ENCODE measurements at places on chromosomes 12 and 14. TPM values are rescaled to one million over a fixed set of nuclear protein-coding genes. Genes with fewer than 3 reads are reported as not detected.

Gene PPP1R36
- total RNA-seq = 3.4 TPM

Gene YEATS4
- total RNA-seq = 11.9 TPM

Gene WNT5B
- 0.79 TPM for total RNA-seq

Gene KCTD10
- 10.4 TPM for total RNA-seq

Gene PLD4
- total RNA-seq = 0.52 TPM

Gene FAM186B
- 1.1 TPM for total RNA-seq

Gene MYH7
- 0.22 TPM for total RNA-seq

Gene GARIN6
- total RNA-seq = not detected

Gene KRT72
- total RNA-seq = not detected

DNA sequence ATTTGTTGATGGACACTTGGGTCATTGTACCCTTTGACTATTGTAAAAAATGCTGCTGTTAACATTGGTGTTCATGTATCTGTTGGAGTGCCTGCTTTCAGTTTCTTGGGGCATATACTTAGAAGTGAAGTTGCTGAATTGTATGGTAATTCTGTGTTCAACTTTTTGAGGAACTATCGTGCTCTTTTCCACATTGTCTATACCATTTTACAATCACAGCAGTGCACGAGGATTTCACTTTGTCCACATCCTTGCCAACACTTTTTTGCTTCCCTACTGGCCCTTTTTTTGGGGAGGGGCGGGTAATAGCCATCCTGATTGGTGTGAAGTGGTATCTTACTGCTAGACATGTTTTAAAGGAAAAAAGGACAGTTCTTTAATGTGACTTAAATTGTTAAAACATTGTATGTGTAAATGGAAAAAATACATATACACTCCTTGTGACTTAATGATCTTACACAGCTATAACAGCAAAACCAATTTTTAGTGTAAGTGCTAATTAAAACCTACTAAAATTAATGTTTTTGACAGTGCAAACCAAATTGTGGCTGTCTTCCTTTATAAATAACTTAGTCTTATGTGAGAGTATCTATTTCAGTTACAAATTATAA is 52.7 kb downstream of the WNK1 start:
- DNase-seq = no peak

DNA sequence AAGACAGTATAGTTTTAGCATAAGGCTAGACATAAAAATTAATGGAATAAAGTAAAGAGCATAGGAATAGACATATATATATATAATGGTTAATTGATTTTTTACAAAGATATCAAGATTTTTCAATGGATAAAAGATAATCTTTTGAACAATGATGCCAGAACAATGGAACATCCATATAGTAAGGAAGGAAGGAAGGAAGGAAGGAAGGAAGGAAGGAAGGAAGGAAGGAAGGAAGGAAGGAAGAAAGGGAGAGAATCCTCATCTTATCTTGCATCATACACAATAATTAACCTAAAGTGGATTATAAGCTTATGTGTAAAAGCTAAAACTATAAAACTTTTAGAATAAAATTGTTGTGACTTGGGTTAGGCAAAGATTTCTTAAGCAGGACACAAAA is 9.8 kb upstream of the NELL2 start:
- no peak for DNase-seq

- no peak for DNase-seq
These were observed 55.0 kb upstream of the NELL2 start for GRCh38 chr12:44930972-44931600.

DNA sequence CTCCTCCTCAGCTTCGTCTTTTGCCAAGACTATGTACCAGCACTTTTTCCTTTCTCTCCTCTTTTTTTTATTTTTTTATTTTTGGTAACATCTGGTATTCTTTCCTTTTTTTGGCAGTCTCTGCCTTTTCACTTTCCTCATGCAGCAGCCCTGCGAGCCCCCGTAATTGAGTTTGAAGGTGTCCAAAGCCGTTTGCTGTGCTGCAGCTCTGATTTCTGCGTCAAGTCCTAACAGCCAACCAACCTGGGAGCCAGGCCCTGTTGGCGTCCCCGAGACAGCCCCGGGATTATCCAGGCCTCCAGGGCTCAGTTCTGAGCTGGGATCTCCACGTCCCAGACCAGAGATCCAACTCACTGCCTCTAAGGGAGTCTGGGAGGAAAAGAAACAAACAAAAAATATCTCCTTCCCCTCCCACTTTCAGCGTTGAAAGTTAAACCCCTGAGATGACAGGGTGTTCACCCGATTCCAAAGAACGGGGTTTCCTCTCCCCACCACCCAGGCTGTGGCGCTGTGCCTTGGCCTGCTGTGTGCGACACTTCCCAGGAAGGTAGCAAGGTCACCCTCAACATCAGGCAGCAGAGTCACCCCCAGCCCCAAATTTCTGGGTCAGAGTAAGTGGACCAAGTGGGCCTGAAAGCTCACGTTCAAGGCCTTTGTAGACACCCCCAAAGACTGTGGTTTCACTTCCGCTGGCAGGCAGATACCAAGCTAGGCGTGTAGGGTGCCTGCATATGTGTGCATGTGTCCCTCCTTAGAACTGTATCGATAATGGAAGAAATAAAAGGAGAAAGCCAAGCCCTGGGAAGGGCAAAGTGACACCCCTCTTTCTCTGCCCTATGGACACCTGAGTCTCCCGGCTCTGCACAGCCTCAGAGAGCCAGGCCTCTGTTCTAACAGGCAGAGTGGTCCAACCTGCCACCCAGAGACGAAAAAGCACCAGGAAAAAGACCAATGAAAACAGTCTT is 11.1 kb downstream of the BCL11B start:
- no peak for DNase-seq

DNA sequence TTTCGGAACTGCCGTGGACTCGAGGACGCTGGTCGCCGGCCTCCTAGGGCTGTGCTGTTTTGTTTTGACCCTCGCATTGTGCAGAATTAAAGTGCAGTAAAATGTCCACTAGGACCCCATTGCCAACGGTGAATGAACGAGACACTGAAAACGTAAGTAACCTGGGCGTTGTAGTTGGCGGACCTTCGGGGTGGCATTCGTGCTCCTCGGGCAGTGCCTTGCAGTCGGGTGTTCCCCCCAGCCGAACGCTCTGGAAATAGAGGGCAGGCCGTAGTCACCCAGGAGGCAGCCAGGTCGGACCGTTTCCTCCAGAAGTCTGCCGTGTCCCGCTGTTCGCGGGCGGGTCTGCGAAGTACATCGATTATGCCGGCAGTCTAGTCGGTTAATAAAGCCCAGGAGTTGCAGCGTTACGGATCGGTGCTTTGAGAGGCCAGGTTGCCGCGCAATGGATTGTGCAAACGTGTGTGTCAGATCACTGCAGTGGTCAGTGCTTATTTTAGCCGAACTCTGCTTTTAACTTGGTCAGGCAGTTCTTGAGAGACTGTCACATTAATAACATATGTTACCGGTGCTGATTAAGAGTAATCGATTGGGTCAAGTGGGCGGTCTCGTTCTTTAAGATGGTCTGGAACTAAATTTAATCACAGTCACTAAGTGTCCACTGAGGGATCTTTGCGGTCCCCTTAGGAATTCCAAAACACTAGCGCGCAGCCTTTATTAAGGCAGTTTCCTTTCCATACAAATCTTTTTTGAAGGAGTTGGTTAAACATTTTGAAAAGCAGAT is 906 bp downstream of the MARK3 start:
- DNase-seq = peak; percentile 75

- DNase-seq = no peak
These were observed 45.1 kb upstream of the KITLG start for GRCh38 chr12:88625356-88625755.

DNA sequence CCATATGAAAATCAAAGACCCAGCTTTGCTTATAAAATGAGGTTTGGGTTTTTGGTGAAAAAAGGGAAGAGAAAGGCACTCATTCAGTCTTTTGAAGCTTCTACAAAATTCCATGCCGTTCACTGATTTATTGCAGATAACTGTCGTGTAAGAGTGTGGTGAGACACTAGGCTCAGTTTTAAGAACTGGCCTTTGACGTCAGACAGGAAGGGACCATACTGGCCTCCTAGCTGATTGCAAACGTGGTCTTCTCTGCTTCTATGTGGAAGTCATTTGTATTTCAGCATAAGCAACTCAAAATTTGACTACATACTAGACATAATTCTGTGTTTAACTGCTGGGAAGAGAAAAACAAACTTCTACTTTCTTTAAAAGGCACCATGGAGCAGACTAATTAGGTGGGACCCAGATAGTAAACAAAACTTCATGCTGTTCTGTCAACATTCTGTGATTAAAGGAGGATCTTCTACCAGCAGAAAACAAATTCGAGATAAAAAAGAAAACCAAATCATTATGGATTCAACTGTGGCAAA is 168.7 kb downstream of the TTC7B start:
- DNase-seq = no peak

DNA sequence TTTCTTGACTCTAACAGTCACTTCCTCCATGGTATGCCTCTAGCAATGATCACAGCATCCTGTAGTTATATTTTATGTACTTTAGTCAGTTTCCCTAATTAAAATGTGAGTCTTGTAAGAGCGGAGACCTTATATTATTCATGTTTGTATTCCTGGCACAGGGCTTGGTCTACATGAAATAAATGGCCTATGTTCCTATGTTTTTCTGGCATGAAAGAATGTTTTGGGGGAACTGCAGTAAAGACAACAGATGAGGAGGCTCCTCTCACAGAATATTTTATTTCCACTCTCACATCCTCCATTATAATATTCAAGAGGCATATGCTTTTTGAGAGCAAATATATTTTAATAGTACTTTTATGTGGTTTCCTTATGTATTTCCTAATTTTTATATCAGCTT is 429.8 kb upstream of the PDE3A start:
- no peak for DNase-seq

DNA sequence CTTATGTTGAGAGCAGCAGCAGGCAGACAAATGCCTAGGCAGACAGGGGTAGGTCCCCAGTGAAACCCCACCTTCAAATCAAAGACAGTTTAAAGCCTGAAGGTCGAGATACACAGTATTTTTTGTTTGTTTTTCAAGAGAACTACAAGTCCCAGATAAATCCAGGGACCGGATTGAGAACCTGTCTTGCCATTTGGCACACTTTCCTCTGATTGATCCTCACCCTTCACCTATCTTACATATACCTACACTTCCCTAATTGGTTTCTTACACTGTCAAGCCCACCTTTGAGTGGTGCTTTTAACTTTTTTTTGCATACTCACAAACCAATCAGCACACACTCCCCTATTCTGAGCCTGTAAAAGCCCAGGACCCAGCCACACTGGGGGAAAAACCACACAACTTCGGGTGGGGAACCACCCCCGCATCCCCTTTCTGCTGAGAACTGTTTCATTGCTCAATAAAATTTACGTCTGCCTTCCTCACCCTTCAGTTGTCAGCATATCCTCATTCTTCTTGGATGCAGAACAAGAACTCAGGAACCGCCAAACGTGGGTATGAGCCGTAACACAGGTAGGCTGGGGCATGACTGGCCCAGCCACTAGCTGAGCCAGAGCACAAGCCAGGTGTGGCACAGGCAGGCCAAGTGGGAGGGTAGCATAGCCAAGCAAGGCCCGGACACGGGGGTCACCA is 11.1 kb downstream of the DICER1 start:
- DNase-seq = peak; percentile 35

DNA sequence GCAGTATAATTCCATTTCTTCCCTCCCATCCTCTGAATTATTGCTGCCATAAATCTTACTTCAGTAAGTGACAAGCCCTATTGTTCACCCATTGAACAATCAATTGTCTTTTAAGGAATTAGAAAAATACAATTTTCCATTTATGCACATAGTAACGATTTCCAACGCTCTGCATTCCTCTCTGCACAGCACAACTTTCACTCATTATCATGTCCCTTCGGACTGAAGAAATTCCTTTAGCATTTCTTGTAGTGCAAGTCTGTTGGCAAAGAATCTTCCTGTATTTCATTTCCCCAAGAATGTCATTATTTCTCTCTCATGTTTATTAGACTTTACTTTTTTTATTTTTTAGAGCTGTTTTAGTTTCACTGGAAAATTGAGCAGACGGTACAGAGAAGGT is 252.1 kb upstream of the RTL1 start:
- no peak for DNase-seq

GRCh38 chr12:106774808-106775524 is 484 bp downstream of the RIC8B start:
- DNase-seq = peak; percentile 31

GRCh38 chr14:60327447-60328331 is 78.7 kb downstream of the PPM1A start:
- DNase-seq = peak; percentile 69

- DNase-seq = no peak
These were observed 148.8 kb downstream of the PLXNC1 start for GRCh38 chr12:94297096-94297699.

DNA sequence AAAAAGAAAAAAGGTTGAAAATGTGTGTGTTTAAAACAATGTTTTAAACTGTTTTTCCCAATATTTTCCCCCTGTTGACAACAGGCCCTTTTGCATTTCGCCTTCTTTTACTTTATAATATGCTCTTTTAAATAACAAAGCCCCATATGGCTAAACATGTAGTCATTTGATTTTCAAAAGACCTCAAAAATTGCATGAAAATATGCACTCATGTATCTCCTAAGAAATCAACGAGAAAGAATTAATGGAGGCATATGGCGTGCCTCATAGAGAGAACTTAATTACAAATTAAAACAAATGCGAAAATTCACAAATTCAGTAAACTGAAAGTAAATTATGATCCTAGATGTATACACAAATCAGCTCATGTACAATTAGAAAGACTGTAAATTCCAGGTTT is 202.6 kb upstream of the FOXN3 start:
- DNase-seq = no peak

- no peak for DNase-seq
These were observed 116.5 kb downstream of the TMEM132C start for GRCh38 chr12:128383357-128383937.

GRCh38 chr12:76588881-76589565 is 29.5 kb upstream of the OSBPL8 start:
- no peak for DNase-seq

GRCh38 chr14:54535646-54536045 is 25.9 kb downstream of the CGRRF1 start:
- no peak for DNase-seq

DNA sequence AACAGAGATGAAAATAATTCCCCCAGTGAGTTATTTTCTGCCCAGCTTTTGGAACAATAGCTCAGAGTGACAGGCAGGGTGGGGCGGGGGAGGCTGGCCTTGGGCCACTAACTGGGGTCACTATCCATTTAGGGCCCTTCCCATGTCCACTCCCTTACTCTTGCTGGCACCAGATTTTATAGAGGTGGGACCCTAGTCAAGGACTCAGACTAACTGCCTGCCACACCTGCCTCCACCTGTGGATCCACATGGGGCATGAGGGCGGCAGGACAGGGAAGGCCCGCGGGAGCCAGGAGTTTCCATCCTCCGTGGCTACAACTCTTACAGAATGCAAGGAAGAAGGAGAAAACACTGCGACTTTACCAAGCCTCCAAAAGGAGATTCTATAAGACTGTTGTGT is 10.1 kb downstream of the VDR start:
- no peak for DNase-seq

DNA sequence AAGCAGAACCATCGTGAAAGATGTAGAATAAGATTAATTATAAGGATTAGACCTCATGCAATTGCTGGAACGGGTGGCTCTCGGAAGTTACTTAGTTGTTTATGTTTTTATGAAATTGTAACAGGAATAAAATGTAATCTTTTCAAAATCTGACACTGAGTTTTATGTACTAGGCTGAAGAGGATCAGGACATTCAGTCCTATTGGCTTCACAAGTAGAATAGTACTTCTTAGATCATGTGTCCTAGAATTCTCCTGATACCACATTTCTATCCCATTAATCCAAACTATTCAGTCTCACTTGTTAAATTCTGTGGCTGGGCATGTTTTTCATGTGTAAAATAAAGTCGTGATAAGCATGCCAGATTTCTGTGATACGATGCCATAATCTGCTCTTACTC is 423.5 kb upstream of the OR4E1 start:
- no peak for DNase-seq

- DNase-seq = no peak
These were observed 192.7 kb downstream of the STXBP6 start for GRCh38 chr14:24857277-24857676.

- DNase-seq = peak; percentile 64
These were observed 226.3 kb upstream of the NOS1 start for GRCh38 chr12:117587631-117588287.

Measured in pancreas (tissue), 10 donors.